ENCODE measurements at places on chromosomes 16 and 17.
A peak's percentile ranks its signal among the peaks of the same experiment; 100 is the strongest.

- no peak for DNase-seq
These were observed 6.2 kb downstream of the GGA2 start for GRCh38 chr16:23504076-23504452.

- DNase-seq = peak; percentile 55
These were observed 394.1 kb downstream of the SOX9 start for GRCh38 chr17:72514891-72515290.

DNA sequence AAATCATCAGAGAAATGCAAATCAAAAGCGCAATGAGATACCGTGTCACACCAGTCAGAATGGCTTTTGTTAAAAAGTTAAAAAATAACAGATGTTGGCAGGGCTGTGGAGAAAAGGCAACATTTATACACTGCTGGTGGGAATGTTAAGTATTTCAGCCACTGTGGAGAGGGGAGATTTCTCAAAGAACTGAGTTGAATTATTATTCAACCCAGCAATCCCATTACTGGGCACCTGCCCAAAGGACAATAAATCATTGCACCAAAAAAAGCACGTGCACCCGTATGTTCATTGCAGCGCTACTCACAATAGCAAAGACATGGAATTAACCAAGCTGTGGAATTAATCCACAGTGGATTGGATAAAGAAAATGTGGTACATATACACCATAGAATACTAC lies 204.7 kb downstream of the HS3ST4 start:
- DNase-seq = no peak

DNA sequence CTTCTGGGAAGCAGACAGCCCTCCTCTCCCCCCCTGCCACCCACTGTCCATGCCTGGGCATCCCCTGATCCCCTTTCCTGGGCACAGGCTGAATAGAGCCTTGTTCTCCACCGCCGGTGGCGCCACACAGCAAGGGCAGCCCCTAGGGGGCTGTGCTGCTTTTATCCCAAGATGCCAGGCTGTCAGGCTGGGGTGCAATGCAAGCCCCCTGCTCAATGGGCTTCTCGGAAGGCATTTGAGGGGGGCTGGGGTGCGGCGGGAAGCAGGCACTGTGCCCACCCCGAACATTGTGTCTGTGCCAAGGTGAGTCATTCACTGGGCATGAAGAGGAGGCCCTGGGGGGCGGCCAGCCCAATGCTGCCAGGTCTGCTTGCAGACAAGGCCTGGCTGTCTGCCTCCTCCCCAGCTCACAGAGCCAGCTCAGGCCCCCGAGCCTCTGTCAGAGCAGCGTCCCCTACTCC lies 1.5 kb upstream of the GFAP start:
- peak; percentile 69 for DNase-seq

- DNase-seq = no peak
These were observed 61.1 kb downstream of the SIAH1 start for GRCh38 chr16:48323783-48324775.

DNA sequence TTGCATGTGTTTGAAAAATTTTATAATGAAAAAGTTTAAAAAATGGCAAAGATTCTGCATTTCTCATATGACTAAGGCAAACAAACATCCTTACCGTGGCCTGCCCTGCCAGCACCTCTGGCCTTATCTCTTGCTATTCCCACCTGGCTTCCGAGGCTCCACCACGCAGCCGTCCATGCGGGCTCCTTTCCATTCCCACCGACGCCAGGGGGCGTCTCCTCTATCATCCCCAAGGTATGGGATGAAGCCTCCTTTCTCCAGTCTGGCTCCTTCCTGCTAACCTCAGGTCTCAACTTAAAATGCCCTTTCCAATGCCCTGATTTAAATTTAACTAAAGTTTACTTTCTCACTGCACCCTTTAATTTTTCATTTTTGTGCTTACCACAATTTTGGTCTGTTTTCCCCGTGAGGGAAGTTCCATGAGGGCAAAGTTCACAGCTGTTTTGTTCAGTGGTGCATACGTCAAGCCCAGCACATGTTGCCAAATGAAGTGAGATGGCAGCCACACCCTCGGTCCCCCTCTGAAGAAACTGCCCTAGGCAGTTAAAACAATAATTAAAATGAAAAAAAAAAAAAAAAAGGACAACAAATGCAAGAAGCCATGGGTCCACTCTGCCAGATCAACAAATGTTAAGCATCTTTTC lies 13.3 kb upstream of the SDK2 start:
- DNase-seq = no peak

DNA sequence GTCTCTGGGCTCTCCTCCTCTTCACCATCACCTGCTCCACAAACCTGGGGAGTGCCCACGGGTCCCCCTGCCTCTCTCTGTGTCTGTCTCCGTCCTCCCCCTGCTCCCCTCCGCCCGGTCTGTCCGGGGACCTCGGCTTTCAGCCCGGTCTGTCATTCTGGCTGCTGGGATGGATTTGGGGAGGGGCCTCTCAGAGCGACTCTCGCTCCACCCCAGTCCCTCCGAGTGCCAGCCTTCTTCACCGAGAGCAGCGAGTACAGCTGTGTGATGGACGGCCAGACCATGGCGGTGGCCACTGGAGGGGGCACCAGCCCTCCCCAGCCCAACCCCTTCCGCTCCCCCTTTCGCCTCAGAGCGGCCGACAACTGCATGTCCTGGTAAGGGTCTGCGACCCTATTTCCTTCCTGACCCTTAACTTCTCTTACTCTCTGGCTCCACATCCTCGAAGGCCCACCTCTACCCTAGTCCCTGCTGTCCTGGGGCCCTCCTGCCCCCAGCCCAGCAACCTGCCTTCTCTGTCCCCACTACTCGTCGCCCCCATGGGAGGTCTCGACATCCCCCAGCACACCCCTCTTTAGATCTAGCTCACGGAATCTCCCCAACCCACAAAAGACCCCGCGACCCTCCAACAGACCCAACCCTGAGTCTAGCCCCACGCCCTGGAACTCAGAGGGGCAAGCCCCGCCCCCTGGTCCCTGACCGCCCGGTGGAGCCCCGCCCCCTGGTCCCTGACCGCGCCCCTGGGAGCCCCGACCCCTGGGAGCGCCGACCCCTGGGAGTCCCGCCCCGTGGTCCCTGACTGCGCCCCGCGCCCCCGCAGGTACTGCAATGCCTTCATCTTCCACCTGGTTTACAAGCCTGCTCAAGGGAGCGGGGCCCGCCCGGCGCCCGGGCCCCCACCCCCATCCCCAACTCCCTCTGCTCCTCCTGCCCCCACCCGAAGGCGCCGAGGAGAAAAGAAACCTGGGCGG lies 5.6 kb upstream of the CXCL16 start:
- DNase-seq = no peak
